ENCODE measurements at places on chromosomes 16 and 17.

DNA sequence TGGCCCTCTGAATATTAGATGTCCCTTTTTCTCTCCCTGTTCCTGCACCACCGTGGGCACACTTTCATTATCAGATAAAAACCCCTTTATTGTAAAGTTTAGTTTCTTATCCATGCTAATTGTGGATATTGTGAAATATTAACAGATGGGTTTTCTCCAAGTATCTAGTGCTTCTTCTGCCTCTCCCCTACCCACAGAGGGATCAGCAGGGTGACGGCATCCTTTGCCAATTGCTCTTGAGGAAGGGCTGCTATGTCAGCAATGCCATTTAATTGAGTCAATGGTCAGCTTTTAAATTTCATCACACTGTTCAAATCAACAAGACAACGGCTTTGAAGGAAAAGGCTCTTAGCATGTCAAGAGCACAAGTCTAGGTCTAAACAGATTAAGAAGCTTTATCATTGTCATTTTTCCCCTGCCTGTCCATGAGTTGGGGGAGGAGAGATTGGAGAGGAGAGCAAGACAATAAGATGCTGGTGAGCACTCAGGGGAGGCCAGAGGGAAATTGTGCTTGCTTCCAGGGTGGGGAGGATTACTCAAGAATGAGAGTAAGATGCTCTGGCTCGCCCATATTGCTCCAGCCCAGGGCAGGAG lies 443.0 kb upstream of the CCL2 start:
- DNase-seq = no peak

- no peak for DNase-seq
Measured at GRCh38 chr16:89023621-89024511, 46.9 kb upstream of the CBFA2T3 start.

- peak; percentile 49 for DNase-seq
Measured at GRCh38 chr16:11535494-11535893, 51.2 kb downstream of the LITAF start.

DNA sequence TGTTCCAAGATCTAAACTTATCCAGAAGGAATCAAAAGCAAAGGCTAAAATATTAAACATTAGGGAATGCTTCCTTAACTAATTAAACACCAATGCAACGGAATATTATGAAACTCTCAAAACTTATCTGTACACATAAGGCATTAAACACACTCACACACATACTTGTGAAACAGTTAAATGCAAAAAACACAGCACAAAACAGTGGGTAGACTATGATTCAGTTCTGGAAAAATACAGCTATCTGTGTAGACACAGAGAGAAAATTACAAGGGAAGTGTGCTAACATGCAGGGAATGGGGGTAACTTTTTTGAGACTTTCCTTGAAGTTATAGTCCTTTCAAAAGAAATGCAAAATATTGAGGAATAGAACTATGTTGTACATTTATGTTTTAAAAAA lies 36.7 kb upstream of the CCL1 start:
- DNase-seq = no peak

- no peak for DNase-seq
Measured at GRCh38 chr17:2462481-2462880, 49.2 kb downstream of the METTL16 start.

GRCh38 chr16:35399133-35399532 lies 1939.7 kb downstream of the TP53TG3F start:
- DNase-seq = no peak

DNA sequence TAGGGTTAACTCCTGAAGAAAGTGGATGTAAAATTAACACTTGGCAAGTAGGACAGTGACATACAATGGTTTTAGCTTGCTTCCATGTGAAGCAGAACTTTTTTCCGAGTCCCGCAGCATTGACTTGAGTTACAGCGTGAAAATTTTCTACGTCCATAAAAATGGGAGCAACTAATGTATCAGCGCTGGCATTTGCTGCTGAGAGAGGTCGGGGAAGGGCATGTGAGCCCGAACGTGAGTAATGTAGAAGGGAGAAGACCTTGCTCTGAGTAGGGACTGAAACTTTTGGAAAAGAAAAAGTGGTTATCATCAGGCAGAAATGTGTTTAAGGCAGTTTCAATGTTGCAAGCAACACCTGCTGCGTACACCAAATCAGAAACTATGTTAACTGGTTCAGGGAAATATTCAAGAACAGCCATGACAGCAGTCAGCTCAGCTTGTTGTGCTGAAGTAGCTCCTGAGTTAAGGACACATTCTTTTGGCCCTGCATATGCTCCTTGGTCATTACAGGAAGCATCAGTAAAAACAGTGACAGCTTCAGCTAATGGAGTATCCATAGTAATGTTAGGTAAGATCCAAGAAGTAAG lies 70.9 kb upstream of the ARL4D start:
- no peak for DNase-seq

- DNase-seq = peak; percentile 56
Measured at GRCh38 chr17:17075125-17075781, 33.0 kb downstream of the MPRIP start.

GRCh38 chr16:85529489-85530369 lies 83.4 kb upstream of the GSE1 start:
- no peak for DNase-seq

GRCh38 chr17:46832945-46833839 lies 14.7 kb upstream of the WNT3 start:
- no peak for DNase-seq

DNA sequence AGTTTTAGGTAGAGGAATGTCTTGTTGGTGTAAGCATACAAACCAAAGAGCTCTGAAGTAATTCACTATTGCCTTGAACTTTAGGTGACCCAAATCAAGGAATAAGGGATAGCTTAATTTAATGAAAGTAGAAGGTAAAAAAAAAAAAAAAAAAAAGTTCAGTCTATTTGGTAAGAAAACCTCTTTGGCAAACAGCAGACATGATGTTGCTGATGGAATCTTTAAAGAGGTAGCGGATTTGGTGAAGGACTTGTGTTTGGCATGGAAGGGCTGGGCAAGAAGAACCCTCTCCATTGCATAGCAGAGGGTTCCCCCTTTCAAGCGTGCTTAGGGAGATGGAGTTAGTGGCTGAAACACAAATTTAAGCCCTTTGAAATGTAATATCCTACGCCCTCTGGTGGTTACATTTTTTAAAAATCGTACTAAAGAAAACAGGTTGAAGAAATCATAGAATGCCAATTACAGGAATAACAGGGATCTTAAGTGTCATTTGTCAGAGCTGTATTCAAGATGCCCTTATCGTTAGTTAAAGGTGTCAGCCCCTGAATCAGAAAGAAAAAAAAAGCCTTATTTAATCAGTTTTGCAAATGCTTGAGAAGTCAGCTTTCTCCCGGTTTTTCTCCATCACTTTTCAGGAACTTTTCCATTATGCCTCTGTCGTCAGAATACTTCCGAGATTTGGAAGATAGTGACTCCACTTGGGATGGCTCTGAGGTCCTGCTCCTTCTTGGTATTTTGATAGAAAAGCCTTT lies 383.1 kb downstream of the KCNJ2 start:
- DNase-seq = no peak

DNA sequence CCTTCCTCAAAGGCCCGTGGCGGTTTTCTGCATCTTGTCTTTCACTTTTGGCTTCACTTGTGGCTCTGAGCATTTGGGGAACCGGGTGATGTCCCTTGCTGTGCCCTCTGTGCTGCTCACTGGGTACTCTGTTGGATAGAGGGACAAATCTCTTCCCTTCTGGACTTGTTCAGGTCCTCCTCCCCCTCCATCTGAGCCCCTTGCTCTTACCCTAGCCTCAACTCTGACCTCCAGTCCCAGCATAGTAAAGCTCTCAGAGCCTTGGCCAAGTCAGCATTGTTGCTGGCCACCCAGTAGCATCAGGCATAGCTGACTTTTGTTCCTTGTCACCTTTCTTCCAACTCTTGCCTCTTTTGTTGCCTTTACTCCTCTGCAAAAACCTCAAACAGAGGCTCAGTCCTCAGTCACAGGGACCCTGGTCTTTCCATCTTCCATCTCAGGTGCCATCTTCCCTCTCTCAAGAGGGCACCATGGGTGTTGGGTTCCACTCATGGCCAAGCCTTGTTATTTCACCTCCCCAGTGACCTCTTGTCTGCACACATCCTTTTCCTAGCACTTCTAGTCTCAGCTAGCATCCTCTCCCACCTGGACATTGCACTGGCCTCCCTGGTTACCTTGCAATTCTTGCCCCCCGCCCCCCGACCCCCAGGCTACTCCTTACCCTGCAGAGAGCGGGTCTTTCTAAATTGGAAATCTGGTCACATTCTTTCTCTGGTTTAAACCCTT lies 393 bp upstream of the PSMB10 start:
- peak; percentile 77 for DNase-seq

- no peak for DNase-seq
Measured at GRCh38 chr17:55259684-55260111, 5.1 kb upstream of the HLF start.

DNA sequence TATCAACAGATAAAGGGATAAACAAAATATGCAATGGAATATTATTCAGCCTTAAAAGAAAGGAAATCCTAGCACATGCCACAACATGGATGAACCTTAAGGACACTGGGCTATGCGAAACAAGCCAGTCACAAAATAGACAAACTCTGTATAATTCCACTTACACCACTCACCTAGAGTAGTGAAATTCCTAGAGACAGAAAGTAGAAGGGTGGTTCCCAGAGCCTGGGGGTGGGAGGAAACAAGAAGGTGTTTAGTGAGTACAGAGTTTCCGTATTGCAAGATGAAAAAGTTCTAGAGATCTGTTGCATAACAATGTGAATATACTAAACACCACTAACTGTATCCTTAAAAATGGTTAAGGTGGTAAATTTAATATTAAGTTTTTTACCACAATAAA lies 10.0 kb downstream of the SPOP start:
- DNase-seq = no peak

DNA sequence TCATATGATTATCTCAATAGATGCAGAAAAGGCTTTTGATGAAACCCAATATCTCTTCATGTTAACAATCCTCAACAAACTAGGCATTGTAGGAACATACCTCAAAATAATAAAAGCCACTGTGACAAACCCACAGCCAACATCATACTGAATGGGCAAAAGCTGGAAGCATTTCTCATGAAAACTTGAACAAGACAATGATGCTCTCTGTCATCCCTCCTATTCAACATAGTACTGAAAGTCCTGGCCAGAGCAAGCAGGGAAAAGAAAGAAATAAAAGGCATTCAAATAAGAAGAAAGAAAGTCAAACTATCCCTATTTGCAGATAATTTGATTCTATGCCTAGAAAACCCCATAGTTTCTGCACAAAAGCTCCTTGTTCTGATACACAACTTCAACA lies 999.2 kb upstream of the GOT2 start:
- no peak for DNase-seq

- DNase-seq = peak; percentile 73
Measured at GRCh38 chr16:23362460-23363317, 60.6 kb downstream of the SCNN1B start.

DNA sequence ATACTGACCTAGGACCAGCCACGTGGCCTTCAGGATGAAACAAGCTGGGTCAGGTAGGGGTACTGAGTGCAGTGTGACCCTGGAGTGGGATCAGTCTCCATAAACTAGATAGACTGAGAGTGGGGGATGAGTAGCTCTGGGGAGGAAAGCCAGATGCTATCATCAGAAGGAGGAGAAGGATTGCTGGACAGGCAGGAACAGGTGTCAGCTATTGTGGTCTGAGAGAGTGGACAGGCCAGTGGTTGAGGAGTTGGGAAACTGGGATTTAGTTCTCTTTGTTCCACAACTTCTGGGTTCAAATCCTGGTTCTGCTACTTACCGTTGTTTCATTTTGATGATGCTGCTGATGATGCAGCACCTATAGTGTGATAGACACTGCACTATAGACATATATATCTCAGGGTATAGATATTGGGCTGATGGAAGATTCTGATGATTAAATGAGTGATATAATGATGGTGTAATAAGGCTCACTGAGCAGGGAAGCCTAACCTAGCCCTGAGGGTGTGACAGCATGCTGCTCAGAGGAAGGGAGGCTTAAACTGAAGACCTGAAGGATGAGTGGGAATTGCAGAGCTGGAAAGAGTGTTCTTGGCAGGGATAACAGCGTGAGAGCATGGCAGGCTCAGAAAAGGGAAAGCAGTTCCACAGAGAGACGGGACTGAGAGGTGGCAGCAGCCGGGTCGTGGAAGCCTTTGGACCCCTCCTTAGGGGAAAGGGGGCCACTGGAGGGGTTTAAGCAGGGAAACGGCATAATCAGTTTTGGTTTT lies 66.0 kb downstream of the SNX20 start:
- DNase-seq = no peak

DNA sequence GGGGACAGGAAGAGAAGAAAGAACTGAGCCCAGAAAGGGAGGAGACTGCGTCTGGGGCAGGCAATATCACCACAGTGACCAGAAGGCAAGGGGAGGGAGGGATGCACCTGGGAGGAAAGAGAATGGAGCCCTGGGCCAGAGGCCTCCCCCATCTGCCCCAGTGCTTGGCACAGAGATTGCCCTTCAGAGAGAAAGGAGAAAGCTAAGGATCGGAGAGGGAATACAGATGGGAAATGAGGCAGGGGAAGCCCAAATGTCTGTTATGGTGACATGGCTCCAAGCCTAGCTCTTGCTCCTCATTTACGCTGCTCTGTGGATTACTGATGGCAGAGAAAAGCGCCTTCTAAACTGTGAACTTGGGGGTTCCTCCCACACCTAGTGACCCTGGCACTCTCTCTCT lies 47.2 kb downstream of the PIPOX start:
- no peak for DNase-seq

- DNase-seq = no peak
Measured at GRCh38 chr16:28179354-28179753, 32.4 kb downstream of the XPO6 start.

DNA sequence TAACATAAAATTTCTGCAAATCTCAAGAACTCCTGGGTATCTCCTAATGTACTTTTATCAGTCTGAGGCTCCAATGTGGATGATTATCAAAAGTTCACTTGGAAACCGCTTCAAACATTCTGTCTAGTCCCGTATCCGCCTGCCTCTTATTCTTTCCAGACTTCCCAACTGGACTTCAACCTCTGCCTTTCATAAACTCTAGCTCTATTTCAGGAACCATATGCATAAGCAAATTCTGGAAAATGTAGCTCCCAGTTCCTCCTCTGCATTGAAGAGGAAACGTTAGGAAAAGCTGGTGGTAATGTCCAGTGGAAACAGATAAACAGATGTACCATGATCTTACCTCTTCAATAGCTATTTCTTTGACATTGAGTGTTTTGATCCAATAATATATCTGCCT lies 285.0 kb downstream of the KCNJ2 start:
- no peak for DNase-seq
